Memory B cell (primary cell): ENCODE measurements at places on chromosomes 11 and 22.

DNA sequence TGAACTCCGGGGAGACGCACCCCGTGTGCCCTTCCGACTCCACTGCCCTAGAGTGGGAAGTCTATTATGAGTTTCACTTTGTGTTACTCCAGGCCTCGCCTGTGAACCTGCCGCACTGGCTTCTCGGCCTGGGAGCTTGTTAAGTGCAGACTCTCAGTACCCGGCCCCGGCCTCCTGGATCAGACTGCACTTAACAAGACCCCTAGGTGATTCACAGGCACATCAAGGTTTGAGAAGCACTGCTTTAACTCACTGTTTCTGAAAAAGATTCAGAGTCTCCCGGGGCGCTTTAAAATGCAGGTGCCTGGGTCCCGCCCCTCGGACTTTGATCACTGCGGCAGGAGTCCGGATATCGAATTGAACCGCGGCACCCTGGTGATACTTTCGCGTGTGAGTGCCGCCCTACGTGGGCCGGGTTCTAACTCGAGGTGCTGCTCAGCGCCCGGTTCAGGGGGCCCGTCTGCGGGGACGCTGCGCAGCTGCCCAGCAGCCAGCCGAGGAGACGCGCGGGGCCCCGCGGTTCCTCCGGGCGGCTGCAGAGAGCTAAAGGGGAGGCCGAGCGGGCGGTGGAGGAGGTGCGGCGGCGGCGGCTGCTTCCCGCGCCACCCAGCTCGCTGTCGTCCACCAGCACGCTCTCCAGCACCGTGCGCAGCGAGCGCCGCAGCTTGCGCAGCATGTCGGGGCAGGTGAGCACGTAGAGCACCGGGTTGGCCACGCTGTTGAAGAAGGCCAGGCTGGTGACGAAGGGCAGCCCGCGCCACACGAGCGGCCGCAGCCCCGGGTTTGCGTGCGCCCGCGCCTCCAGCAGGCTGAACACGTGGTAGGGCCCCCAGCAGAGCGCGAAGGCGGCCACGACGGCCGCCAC is 3.4 kb downstream of the PTGDR2 start:
- DNase-seq = no peak

GRCh38 chr22:19179497-19180048 is 1.0 kb upstream of the SLC25A1 start:
- peak; percentile 44 for DNase-seq

DNA sequence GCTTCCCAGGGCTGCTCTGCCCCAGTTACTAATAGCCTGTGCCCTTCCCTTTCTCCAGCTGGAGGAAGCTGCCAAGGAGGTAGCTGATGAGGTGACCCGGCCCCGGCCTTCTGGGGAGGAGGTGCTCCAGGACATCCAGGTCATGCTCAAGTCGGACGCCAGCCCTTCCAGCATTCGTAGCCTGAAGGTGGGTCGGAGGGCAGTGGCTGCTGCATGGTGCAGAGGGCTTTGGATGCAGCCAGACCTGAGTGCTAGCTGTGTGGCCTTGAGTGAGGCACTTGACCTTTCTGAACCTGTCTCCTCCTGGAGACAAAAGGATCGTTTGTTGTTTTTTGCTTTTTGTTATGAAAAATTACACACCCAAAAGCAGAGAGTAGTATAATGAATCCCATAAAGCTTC is 3.4 kb downstream of the MCM5 start:
- DNase-seq = no peak

- no peak for DNase-seq
These were observed 25.2 kb upstream of the GCAT start for GRCh38 chr22:37782340-37783168.

DNA sequence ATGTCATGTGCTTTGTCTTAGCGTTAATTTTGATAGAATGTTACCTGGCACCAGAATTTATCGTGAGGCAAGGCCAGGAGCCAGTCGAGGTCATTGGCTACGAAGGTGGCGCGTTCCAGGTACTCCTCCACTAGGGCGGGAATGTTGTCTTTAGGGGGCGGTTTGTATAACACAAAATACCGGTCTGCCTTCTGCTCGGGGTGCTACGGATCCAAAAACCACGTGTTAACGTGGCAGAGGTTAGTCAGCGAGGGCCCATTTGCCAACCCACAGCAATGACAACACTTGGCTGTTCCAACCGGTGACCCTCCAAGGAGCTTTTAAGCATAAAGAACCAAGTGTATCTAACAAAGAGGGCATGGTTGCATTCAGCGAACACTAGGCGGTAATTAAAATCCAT is 12.5 kb downstream of the ASCC2 start:
- no peak for DNase-seq

GRCh38 chr11:69374110-69374945 is 80.4 kb downstream of the MYEOV start:
- DNase-seq = no peak

- DNase-seq = peak; percentile 32
These were observed 43.2 kb upstream of the DLAT start for GRCh38 chr11:111982019-111982464.

GRCh38 chr11:73596547-73596946 is 1.4 kb downstream of the FAM168A start:
- DNase-seq = no peak

DNA sequence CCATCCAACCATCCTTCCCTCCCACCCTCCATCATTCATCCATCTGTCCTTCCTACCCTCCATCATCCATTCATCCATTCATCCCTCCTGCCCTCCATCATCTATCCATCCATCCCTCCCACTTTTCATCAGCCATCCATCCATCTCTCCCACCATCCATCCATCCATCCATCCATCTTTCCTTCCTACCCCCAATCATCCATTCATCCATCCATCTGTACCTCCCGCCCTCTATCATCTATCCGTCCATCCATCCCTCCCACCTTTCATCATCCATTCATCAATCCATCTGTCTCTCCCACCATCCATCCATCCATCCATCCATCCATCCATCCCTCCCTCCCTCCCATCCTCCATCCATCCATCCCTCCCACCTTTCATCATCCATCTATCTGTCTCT is 968.8 kb downstream of the BRD1 start:
- no peak for DNase-seq

GRCh38 chr11:128814856-128815705 is 52.0 kb downstream of the KCNJ1 start:
- no peak for DNase-seq

GRCh38 chr11:37907436-37908218 is 1309.6 kb upstream of the RAG2 start:
- DNase-seq = no peak

GRCh38 chr11:88355887-88356286 is 18.4 kb upstream of the CTSC start:
- no peak for DNase-seq

- no peak for DNase-seq
These were observed 777 bp upstream of the MICAL3 start for GRCh38 chr22:18024956-18025720.

- no peak for DNase-seq
These were observed 66.2 kb upstream of the TCF20 start for GRCh38 chr22:42336527-42337227.

DNA sequence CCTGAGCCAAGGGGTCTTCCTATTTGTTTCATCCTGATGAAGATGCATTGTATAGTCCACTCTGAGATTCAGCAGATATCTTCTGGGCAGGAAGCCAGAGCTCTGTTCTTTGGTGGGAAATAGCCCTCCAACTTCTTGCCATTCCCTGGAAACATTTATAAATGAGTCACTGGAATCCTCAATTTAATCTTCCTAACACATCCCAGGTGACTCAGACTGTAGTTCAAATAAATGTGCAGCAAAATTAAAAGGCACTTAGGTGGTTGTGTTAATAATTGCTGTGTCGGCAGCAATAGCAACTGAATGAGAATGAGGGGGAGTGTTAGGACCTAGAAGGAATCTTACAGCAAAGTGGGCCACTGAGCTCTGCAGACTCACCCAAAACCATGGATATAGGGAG is 108.6 kb downstream of the INSC start:
- no peak for DNase-seq

- DNase-seq = peak; percentile 94
These were observed at the start of the genes C22orf23 and POLR2F for GRCh38 chr22:37953437-37954179. TSS of gene C22orf23 (minus strand) at chr22:37953601. CDS start at chr22:37953149, 452 bp downstream. TSS of gene POLR2F (plus strand) at chr22:37953699. CDS start at chr22:37953788, 89 bp downstream.

- DNase-seq = no peak
These were observed 12.4 kb upstream of the MUC2 start for GRCh38 chr11:1062075-1062820.
